ENCODE measurements at places on chromosomes 1 and 21.
A peak's percentile ranks its signal among the peaks of the same experiment; 100 is the strongest.

GRCh38 chr1:240806200-240806745 is 194.3 kb upstream of the GREM2 start:
- DNase-seq, result no peak

DNA sequence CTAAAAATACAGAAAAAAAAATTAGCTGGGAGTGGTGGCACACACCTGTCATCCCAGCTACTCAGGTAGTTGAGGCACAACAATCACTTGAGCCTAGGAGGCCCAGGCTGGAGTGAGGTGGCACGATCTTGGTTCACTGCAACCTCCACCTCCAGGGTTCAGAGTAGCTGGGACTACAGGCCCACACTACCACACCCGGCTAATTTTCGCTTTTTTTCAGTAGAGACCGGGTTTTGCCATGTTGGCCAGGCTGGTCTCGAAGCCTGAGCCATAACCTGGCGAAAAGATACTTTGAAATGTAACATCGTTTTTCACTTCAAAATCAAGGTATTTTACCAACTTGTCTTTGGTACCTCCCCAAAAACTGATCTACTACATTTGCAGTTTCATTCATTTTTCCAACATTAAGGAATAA is 6.1 kb downstream of the GAS5 start:
- DNase-seq, result no peak

- no peak for DNase-seq
Observed at GRCh38 chr1:30668024-30668423, 55.4 kb downstream of the MATN1 start.

DNA sequence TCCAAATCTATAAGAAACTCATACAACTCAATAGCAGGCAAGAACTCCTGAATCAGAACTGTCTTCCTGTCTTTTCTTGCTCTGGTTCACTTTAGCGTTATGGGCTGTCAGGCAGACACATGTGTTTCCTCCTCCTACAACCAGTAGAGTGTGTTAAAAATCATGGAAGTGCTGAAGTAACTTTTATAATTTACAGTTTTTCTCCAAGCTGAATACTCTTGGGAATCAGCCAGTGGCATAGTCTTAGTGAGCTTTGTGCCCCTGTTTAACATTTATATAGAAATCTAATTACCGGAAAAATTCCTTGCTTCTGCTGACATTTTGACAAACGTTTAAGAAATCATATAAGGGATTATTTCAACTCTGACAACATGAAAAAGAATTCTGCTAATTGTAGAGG is 113.1 kb upstream of the RGS18 start:
- no peak for DNase-seq

- peak; percentile 91 for DNase-seq
Observed at GRCh38 chr1:15352128-15352957, 57.3 kb upstream of the EFHD2 start.

GRCh38 chr1:86499987-86500593 is 31.4 kb downstream of the CLCA1 start:
- peak; percentile 82 for DNase-seq

GRCh38 chr1:84379138-84379916 is 19.0 kb upstream of the DNASE2B start:
- no peak for DNase-seq

GRCh38 chr1:11690397-11691301 is 861 bp upstream of the DRAXIN start:
- peak; percentile 12 for DNase-seq

- no peak for DNase-seq
Observed at GRCh38 chr1:195173753-195174152, 1434.5 kb downstream of the KCNT2 start.

DNA sequence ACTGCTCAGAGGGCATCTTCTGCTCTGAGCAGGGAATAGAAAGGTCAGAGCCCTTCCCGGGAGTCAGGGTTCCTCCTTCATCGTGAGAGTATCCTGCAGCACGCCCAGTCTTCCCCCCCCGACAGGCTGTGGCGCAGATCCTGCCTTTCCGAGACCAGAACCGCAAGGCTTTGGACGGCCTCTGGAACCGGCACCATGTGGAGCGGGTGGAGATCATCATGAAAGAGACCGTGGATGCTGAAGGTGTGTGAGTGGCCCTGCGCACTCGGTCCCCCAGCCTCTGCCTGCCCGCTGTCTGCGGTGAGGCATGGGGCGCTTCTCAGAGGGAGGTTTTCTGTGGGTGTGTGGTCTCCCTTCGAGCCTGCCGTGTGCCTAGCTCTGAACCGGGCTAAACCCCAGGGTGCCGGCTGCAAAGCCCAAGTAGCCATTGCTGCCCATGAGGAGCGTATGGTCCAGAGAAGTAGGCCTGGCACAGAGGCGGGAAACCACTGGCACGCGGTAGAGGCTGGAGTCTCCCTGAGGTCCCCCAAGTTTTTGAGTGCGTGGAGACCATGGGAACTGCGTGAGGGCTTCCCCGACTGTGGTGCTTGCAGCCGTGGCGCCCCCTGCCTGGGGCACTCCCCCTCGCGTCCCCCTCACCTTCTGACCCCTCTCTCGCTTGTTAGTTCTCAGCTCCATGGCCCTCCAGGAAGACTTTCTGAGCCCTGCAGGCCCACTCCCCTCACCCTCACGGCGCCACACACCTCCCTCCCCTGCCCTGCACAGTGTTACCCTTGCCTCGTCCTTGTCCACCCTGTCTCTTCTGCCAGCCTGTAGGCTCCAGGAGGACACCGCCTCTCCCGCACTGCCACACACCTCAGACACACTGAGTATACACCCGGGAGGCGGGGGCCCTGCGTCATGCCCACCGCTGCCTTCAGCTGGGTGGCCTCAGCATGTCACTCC is 12.5 kb downstream of the H6PD start:
- no peak for DNase-seq

GRCh38 chr1:59092126-59092525 is 204.8 kb upstream of the FGGY start:
- no peak for DNase-seq

GRCh38 chr1:13754510-13755103 is 54.6 kb downstream of the PRDM2 start:
- no peak for DNase-seq

GRCh38 chr21:36605426-36605825 is 93.5 kb upstream of the SIM2 start:
- DNase-seq, result no peak

- no peak for DNase-seq
Observed at GRCh38 chr1:209667708-209668107, 7.5 kb upstream of the G0S2 start.

DNA sequence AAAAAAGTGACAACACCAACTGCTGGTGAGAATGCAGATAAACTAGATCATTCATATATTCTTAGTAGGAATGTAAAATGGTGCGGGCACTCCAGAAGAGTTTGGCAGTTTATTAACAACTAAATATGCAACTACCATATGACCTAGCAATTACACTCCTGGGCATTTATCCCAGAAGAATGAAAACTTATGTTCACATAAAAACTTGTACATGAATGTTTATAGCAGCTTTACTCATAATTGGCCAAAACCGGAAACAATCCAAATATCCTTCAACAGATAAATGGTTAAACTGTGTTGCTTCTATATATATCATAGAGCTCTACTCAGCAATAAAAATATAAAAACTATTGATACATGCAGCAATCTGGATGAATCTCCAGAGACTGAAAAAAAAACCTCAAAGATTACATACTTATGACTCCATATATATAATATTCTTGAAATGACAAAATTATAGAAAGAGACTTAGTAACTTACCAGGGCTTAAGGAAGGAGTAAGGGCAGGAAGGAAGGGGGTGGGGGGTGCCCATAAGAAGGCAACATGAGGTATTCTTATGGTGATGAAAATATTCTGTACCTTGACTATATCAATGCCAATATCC is 99.9 kb downstream of the KCNH1 start:
- DNase-seq, result no peak

- no peak for DNase-seq
Observed at GRCh38 chr1:4131734-4132133, 231.7 kb upstream of the C1orf174 start.

- DNase-seq, result no peak
Observed at GRCh38 chr1:112337028-112337531, 58.9 kb upstream of the CTTNBP2NL start.

GRCh38 chr21:41219498-41220207 is 51.7 kb downstream of the BACE2 start:
- no peak for DNase-seq

DNA sequence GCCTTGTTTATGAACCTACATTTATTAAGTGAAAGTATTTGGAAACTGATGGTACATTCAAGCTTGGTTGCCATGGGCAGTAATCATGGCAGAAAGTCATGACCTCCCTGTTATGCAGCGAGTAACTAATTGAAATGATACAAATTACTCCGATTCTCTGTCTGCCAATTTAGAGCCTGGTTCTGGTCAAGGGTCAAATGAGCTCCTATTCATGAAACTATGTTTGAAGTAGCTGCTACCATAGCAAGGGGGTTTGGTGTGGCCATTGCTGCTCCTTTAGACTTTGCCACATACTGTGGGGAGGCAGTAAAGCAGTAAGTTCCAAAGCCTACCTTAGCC is 187.2 kb upstream of the FOXD3 start:
- DNase-seq, result no peak

- no peak for DNase-seq
Observed at GRCh38 chr1:55839221-55839620, 624.1 kb upstream of the USP24 start.

DNA sequence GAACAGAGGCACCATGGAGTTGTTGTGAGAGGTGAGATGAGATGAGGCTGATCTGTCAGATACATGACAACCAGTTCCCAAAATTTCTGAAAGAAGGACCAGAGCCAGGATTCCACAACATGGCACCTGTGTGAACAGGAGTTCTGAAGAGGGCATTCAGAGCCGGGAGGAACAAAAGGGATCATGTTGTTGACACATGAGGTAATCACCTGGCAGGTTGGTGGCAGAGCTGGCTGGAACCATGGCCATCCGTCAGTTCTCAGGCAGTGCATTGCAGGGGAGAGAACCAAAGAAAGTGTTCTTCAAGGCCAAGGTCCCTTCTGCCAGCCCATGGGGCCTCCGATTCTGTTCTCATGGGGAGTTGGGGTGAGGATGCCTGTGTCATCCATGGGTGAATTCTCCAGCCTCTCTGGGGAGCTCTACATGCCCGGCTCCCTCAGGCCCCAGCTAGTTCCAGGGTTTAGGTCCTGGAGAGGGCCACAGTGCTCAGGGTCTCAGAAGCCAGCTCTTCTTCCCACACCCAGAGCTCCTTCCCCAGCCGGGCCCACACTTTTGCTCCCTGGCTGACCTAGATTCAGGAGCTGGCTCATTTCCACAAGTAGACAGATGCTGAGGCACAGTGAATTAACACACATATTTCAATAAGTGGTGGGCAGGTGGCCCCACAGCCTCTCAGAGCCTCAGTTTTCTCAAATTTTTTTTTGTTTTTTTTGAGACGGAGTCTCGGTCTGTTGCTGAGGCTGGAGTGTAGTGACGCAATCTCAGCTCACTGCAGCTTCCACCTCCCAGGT is 49.1 kb upstream of the CTPS1 start:
- peak; percentile 100 for DNase-seq

DNA sequence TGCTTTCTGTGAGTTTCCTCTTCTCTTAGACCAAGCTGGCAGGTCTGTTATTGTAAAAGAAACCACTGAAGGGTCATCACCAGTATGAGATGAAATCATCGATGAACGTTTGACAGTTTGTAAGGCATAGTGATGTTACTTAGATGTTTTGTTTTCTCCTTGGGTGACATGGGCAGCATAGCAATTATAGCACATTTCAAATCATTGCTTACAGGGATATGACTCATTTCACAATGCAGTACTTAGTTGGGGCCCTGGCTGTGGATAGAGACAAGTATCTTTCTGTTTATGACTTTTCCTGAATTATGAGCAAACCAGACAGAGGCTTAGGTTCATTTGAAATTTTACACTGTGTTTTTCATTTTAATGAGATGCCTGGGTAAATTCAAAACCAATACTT is 313.0 kb downstream of the RWDD3 start:
- peak; percentile 63 for DNase-seq

GRCh38 chr1:157230500-157230899 is 92.3 kb upstream of the ETV3 start:
- DNase-seq, result no peak

- DNase-seq, result no peak
Observed at GRCh38 chr1:15288173-15288926, 41.3 kb downstream of the FHAD1 start.

GRCh38 chr1:50562106-50562505 is 138.9 kb upstream of the DMRTA2 start:
- DNase-seq, result no peak

DNA sequence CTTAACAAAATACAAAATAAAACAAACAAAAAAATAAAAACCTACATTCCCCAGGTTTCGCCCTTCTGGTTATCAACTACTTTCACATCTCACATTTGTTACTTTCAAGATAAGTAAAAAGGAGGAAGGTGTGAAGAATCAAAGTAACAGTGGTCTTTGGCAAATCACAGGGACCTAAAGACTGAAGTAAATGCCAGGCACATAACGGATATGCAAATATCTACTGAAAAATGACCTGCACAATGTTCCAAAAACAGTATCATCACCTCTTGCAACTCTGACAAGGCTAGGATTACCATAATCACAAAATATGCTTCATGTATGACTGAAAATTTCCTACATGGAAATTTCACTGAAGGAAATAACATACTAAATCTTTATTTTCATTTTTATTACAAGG is 29.3 kb downstream of the COP1 start:
- no peak for DNase-seq

DNA sequence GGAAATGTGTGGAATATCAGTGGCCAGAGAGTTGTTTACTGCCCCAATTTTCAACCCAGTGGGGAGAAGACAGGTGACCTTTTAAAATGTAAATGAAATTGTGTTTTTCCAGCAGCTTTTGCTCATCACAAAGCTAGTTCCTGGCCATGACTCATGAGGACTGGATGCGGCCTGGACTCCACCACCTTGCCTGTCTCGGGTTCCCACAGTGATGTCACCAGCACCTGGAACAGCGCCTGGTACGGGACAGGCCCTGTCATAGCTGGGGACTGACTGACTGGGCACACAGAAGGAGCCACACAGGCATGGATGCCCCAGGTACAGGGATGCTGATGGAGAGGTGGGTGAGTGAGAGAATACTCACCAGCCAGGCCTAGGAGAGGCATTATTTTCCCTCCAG is 277.1 kb downstream of the AJAP1 start:
- no peak for DNase-seq

GRCh38 chr1:226473325-226473724 is 65.4 kb upstream of the PARP1 start:
- no peak for DNase-seq

GRCh38 chr21:31266241-31266640 is 77.8 kb downstream of the TIAM1 start:
- no peak for DNase-seq

GRCh38 chr21:45529785-45530422 is 12.3 kb downstream of the SLC19A1 start:
- DNase-seq, result no peak

DNA sequence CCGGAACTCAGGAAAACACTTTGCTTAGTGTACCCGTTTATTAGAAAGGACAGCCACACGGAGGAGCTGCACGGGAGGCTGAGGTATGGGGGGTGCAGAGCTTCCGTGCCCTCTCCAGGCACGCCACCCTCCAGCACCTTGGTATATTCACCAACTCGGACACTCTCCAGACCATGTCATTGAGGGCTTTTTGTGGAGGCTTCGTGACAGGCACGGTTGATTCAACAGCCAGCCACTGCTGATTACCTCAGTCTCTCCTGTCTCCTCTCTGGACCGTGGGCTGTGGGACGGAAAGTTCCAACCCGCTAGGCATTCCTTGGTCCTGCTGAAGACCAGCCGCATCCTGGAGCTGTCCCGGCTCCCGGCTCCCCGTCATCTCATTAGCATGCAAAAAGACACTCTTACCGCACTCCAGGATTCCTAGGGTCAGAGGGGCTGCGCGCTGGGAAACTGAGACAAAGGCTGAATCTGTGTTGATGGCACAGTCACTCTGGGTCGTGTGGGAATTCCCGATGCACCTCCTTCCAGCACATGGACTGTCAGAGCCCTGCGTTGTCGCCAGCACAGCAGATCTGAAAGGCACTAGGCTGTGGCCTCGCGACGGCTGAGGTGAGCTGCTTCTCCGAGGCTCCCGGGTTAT is 65.6 kb downstream of the PRKCZ start:
- DNase-seq, result no peak
